ENCODE measurements at places on chromosomes 12 and 14. TPM values are rescaled to one million over a fixed set of nuclear protein-coding genes. Genes with fewer than 3 reads are reported as not detected.

The ACSS3 gene
- total RNA-seq: 89.4 TPM

The ETNK1 gene
- 43.9 TPM for total RNA-seq

The DAO gene
- not detected for total RNA-seq

The TBX5 gene
- not detected for total RNA-seq

The PROX2 gene
- total RNA-seq: not detected
